ENCODE measurements at places on chromosomes 5 and 9.

DNA sequence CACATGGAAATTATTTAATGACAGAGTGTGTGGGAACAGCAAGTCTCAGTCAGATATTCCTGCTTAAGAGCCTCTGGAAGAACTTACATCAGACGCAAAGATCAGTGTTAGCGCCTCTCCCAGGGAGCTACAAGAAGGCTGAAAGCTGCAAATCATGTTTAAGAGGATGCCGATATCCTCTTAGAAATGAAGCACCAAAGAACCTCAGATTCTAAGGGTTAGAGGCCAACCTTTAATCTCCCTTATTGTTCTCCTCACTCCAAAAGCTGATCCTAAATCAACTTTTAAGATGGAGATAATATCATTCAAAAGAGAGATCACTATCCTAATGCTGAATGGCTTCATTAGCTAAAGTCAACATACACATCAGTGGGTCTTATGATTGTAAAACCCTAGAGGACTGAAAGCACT is 160.6 kb downstream of the NFIB start:
- DNase-seq, result peak; percentile 52

DNA sequence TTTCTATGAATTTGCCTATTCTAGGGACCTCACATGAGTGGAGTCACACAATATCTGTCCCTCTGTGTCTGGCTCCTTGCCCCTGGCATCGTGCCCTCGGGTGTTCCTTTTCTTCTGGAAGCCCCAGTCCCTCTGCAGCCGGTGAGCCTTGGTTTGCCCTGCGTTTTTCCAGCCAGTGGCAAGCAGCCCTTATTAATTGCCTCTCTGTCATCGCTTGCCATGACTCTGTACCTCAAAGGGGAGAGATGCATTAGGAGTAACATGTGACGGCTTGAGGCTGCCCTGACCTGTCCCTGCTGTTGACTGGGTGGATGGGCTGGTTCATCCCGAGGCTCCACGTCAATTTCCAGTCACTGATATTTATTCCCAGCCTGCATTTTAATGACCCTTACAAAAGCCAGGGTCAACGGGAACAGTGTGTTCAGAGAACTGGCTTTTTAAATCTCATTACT is 87.3 kb downstream of the CFAP90 start:
- no peak for DNase-seq

GRCh38 chr9:90044710-90045151 is 439.9 kb downstream of the GADD45G start:
- DNase-seq, result no peak

- no peak for DNase-seq
These were observed 222.7 kb upstream of the ACO1 start for GRCh38 chr9:32161720-32162119.

- DNase-seq, result no peak
These were observed 360.9 kb downstream of the KDM4C start for GRCh38 chr9:7118633-7119032.

DNA sequence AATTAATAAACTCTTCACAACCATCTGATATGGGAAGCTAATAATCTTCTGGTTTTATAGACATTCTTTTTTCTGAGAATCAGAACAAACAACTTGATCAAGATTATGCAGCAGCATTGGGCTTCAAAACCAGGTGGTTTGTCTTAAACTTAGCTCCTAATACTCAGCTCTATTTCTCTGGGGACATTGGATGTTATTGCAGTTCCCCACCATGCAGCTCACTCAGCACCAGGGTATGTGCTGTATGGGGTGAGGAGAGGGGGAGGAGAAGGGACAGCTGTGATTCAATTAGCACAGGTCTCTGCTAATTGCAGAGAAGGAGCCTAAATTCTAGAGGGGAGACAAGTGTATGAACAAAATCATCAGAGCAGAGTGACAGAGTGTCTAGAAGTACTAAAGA is 210.7 kb upstream of the TNC start:
- DNase-seq, result no peak

DNA sequence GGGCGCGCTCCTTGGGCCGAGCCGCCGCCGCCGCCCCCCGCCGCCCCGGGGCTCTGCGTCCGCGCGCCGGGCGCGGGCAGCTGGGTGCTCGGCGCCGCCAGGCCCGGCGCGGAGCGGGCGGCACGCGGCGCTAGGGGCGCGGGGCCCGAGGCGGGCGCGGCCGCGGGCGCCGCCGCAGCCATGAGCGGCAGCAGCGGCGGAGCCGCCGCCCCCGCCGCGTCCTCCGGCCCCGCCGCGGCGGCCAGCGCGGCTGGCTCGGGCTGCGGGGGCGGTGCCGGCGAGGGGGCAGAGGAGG is 351 bp downstream of the TRIO start:
- no peak for DNase-seq

GRCh38 chr5:95699337-95699736 is 16.5 kb upstream of the SPATA9 start:
- no peak for DNase-seq

DNA sequence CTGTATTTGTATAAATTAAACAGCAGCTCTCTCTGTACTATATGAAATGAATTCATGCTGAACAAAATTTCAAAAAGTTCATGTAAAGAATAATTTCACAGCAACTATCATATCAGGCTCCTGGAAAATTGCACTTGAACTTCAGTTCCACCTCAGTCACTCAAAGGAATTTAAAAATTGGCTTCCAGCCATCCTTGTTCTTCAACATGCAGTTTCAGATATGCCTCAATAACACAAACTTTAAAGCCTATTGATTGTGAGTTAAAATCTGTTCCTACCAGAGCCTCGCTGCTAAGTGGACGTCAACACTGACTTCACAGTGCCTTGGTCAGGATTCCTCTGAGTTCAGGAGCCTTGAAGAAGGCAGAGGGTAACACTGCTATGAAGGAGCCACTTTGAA is 418.7 kb upstream of the WWC1 start:
- no peak for DNase-seq

GRCh38 chr5:10461904-10462555 is 20.4 kb downstream of the ROPN1L start:
- no peak for DNase-seq

DNA sequence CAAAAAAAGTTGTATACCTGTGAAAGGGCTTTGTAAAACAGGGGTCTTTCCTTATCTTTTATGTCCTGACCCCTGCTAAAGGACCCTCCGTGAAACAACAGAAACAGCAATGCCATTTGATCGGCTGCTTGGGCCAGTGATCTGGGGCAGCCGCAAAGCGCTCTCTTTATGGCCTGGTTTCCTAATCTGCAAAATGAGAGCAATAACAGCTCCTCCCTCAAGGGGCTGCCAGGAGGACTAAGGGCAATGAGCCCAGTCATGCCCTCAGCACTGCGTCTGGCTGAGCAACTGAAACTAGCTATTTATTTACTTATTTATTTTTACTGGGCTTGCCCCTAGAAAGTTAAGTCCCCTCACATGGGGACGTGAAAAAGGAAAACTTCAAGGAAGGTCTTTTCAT is 18.3 kb downstream of the CMBL start:
- DNase-seq, result no peak

- DNase-seq, result no peak
These were observed 75.4 kb upstream of the CTNNA1 start for GRCh38 chr5:138677782-138678181.

- no peak for DNase-seq
These were observed 77.6 kb upstream of the ADRB2 start for GRCh38 chr5:148748702-148749392.

DNA sequence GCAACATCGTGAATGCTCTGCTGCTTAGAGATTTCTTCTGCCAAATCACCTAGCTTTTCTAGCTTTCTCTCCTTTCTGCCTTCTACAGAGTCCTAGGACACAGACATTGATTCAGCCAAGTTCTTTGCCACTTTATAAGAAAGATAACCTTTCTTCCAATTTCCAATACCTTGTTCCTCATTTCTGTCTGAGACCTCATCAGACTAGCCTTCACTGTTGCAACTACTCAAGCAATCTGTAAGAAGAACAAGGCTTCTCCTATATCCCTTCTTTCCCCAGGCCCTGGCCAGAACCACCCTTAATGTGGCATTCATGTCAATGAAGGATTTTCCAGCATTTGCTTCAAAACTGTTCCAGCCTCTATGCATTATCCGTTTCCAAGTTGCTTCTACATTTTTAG is 24.3 kb downstream of the FBXO10 start:
- DNase-seq, result no peak

DNA sequence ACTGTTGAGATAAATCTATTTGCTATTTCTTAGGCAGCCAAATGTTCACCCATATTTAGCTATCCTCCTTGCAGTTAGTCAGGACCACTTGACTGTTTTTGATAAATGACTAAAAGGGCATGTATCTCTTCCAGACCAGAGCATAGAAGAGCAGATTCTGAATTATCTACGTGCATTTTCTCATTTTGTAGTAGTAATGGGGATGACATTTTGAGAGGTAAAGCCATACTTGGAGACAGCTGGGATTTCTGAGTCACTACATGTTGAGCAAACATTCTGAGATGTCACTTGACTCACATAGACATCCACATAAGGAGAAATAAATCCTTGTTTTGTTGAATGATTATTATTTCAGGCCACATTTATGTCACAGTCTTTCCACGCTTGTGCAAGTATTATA is 297.6 kb downstream of the CDH10 start:
- DNase-seq, result no peak

- DNase-seq, result no peak
These were observed 98.4 kb downstream of the NLN start for GRCh38 chr5:65820373-65820772.

Data from renal pelvis (tissue), 12 donors.